LHCN-M2 (cell line): ENCODE measurements at places on chromosomes 5 and 9. TPM values are rescaled to one million over a fixed set of nuclear protein-coding genes. Genes with fewer than 3 reads are reported as not detected.

Gene TLX3
- total RNA-seq = not detected in 2 replicates

Gene ERCC8
- 24.0 and 29.5 TPM in 2 replicates for total RNA-seq

Gene IL5
- total RNA-seq = not detected in 2 replicates

Gene SPINK5
- total RNA-seq = not detected in 2 replicates

Gene CCDC171
- 1.7 and 1.9 TPM in 2 replicates for total RNA-seq

Gene SOWAHA
- total RNA-seq = not detected in 2 replicates

Gene TAF1L
- not detected in 2 replicates for total RNA-seq

Gene PCDHB6
- total RNA-seq = 0.34 and 0.38 TPM in 2 replicates

Gene FSTL4
- total RNA-seq = 0.26 and 0.40 TPM in 2 replicates

Gene OTP
- total RNA-seq = not detected in 2 replicates

Gene RLN2
- not detected in 2 replicates for total RNA-seq

DNA sequence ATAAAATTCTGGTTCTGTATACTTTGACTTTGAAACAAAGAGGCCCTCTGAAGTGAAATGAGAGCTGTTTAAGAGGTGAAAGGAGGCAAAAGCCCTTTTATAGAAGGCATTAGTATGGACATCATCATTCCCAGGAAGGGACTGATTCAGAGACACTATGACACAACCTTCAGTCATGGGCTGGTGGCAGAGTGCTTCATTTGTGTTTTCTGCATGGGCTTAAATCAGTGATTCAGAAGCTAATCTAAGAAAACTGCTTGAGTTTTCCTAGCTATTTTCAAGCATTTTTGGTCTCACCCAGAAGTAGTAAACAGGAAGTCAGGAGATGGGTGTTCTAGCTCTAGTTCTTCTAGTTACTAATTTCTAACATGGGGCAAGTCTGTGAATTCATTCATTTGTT, 288.9 kb downstream of the TRPM3 start:
- peak; percentile 72 for DNase-seq

- DNase-seq = peak; percentile 65
These were observed 116.0 kb upstream of the PAM start for GRCh38 chr5:102638912-102639652.

GRCh38 chr9:130426883-130427282, 17.9 kb upstream of the ASS1 start:
- peak; percentile 97 for DNase-seq

DNA sequence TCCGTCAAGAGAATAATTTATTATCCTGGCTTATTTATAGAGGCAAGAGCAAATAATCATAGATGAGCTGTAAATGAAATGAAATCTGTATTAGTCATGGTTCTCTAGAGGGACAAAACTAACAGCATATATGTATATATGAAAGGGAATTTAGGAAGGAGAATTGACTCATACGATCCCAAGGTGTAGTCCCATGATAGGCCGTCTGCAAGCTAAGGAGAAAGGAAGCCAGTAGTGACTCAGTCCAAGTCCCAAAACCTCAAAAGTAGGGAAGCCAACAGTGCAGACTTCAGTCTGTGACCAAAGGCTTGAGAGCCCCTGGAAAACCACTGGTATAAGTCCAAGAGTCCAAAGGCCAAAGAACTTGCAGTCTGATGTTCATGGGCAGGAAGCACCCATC, 515.9 kb upstream of the CYLC2 start:
- DNase-seq = no peak

DNA sequence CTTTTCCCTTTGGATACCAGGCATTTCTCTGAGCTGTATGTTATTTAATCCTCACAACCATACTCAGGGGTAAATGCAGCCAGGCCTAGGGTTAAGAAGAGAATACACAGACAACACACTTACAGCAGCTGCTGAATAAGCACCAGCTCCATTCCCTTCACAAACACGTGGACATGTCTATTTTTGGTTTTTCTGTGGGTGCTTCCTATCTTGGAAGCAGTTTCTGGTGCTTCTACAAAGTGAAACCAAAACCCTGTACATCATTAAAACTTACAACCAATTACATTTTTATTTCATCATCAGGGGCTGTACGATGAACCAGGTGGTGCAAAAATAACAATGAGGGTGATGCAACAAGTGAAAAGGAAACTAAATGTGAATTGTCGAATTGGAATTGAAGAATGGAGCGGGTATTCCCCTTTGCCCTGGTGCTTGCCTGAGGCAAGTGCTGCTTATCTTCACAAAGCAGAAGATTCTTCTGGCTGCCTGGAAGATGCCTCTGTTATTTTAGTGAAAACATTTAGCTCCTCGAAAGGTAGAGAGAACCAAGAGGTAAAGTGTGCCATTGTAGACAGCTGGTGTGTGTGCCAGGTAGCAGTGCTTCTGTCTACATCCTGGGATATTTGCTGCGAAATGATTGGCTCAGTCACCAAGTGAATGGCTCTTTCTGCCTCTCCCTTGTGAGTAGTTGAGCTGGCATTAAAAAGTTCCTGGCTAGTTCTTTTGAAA, 18.6 kb upstream of the IFNB1 start:
- peak; percentile 60 for DNase-seq

- peak; percentile 13 for DNase-seq
These were observed 242.6 kb downstream of the KIAA0825 start for GRCh38 chr5:94375801-94376200.

DNA sequence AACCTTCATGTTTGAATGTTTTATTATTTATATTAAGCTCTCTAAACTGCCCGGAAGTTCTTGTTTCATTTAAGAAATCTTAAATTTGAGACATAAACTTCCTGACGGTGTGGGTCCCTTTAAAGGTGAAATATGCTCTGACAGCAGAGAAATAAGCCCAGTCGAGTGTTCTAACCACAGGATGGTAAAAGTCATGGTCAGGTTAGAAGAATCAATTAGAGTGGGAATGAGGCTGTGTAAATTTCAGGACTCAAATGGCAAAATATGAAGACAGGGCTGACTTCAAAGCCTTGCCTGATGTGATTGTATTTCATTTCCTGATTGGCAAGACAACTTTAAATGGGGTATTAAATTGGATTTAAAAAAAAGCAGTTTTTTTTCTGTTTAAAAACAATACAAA, 432.9 kb upstream of the BRINP1 start:
- DNase-seq = no peak

DNA sequence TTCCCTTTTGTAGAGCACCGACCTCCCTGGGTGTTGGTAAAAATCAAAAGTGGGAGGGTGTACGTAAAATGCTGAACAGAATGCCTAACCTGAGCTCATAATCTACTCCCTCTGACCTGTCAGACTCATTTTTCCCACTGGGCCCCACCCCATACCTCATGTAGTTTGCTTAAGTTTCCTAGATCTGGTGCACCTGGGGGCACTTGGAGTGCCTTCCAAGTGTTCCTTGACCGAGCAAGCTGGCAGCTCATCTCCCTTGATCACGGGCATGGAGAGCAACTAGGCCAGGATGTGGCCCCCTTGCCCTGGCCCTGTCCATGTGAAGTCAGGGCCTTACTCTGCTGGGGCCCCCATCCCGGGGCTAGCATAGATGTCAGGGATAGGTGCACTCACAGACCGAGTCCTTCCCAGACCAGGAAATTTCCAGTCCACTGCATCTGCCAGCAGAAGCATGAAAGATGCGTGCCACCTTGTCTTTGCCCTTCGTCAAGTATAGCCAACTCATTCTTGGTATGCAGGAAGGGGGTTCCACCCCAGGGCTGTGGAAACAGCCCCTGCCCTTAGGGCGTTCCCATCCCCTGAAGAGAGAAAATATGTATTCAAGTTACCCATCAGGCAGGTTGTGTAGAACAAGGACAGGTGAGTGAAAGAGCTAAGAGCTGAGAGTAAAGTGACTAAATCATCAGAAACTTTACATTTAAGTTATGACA, 41.9 kb downstream of the SLC22A5 start:
- no peak for DNase-seq

- no peak for DNase-seq
These were observed 40.4 kb upstream of the F2RL2 start for GRCh38 chr5:76663573-76663972.

DNA sequence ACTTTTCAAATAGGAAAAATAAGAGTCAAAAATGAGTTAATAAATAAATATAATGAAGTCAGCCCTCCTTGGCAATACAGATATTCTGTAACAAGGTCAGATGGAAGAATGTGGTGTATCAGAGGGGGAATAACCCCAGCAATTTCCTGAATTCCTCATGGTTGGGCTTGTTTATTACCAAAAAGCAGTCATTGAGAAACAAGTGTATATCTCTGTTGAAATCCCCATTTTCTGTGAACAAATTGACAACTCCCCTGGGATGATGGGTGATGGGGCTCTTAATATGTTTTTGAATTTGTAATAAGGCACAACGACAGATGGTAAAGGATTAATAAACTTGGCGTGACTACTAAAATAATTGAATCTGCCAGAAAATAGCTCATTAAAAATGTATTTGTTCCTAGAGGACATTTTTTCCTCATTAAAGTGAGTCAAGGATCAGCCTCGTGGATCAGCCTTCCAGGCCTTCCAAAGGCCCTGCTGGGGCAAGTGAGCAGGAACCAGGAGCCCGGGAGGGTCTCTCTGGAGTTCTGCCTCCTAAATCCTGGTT, 34.2 kb downstream of the THBS4 start:
- no peak for DNase-seq

DNA sequence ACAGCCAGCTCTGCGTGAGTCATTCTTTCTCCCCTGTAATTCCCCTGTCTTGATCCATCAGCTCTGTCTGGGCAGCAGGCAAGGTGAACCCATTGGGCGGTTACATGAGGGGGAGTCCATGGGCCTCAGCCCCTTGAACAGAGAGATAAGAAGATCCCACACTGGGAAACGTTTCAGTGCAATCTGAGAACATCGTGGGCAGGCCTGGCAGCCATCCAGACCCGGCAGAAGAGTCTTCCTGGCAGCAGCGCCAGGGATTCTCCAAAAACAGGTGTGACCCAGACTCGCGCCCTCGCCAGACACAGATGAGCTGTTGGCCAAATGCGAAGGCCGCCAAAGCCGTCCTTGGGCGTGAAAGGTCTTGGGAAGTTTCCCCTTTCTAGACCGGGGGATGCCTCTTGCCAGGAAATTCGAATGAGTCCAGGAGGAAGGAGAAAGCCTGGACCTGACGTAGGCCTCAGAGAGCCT, 6.4 kb upstream of the SLC12A7 start:
- peak; percentile 69 for DNase-seq
